Activated naive CD8-positive, alpha-beta T cell treated with anti-CD3 and anti-CD28 coated beads, Interleukin-2, amount 50 U/mL, for 16 hours (primary cell): ENCODE measurements at places on chromosomes 1 and 21.

GRCh38 chr1:58290685-58291372 lies 255.7 kb downstream of the OMA1 start:
- no peak for DNase-seq

- no peak for DNase-seq
Observed at GRCh38 chr1:63261736-63262458, 60.5 kb upstream of the FOXD3 start.

DNA sequence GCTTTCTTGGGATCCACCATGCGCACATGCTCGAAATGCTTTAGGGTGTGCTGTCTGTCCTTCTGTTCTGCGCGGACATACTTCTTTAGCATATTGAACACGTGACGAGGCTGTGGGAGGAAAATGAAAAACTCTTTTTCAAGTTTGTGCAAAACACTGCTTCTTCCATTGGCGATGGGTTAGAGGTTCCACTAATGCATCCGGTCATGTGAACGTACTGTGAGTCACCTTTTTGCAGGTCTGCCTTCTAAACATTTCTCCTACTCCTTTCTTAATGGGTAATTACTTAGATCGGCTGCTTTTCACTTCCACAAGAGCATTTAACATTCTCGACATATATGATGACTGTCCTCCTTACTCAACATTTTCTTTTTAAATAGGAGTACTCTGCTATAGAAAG lies 214.9 kb downstream of the APP start:
- DNase-seq, result no peak

DNA sequence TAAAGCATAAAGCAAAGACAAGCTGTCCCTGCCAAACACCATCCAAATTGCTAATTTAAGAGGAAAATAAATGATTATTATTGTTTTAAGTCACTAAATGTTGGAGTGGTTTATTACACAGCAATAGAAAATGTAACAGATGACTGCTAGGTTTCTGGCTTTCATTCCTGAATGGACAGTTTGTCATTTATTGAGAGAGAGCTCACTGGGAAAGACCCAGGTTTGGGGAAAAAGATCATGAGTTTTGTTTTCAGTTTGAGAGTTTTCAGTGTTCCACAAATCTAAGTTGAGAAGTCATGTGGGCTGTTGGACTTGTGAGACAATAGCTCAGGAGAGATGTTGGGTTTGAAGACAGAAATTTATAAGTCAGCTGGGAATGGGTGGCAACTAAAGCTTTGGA lies 5.4 kb downstream of the GPA33 start:
- DNase-seq, result no peak

- no peak for DNase-seq
Observed at GRCh38 chr1:174660476-174660875, 212.7 kb downstream of the GPR52 start.

DNA sequence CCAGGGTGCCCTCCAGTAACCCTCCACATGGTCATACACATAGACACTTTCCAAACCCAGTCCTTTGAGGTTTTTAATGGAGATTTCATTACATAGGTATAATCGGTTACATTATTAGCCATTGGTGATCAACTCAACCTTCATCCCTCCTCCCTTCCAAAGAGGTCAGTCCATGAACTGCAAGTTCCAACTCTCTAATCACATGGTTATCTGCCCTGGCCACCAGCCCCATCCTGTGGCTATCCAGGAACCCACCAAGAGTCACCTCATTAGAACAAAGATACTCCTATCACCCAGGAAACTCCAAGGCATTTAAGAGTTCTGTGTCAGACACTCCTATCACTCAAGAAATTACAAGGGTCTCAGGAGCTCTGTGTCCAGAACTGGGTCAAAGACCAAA lies 12.2 kb downstream of the ATP1A4 start:
- DNase-seq, result no peak

DNA sequence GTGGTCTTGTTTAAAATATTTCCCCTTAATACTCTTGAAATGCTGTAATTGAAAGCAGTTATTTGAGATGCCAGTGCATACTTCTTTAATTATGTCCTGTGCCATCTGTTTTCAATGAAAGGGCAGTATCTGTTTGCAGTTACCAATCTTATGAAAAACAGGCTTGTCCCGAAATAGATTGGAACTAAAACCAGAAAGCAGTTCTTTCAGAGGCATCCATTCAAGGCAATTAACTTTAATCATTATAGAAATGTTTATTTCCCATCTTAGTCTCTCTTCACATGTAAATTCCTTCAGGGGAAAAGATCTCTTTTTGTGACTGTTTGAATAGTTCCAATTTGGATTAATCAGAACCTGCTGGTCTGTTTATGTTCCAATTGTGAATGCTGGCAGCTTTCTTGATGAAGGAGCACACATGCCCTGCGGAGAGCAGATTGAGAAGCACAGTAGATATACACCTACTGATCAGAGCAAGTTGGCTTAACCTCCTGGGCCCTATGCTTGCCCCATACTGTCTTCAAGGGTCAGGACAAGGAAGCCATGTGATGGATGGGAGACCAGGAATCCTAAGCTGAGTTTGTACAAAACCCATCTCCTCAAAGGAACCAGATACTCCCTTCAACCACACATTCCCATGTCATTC lies 41.6 kb upstream of the MROH9 start:
- DNase-seq, result no peak

- no peak for DNase-seq
Observed at GRCh38 chr1:176119549-176119948, 87.5 kb downstream of the COP1 start.

GRCh38 chr1:232351335-232351734 lies 278.6 kb downstream of the SIPA1L2 start:
- no peak for DNase-seq

DNA sequence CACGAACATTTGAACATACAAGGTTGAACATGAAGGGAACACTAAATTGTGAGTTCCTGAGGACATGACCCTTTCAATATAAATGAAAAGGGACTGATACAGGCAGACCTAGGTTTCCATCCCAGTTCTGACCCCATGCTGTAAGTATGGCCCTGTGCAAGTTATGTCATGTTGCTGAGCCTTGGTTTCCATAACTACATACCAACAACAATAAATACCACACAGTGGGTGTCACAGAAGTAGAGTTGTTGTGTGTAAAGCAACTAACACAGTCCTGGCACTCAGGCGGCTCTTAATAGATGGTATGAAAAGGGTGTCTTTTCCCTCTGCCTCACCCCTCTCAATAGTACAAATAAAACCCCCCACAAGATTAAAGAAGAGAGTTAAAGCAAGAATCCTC lies 140.8 kb downstream of the LMX1A start:
- DNase-seq, result no peak

GRCh38 chr1:77509051-77509492 lies 173.4 kb downstream of the ZZZ3 start:
- DNase-seq, result no peak
